Stimulated activated CD8-positive, alpha-beta memory T cell treated with anti-CD3 and anti-CD28 coated beads, Interleukin-7, amount 100 ng/mL, for 48 hours (primary cell): ENCODE measurements at places on chromosomes 3 and 15.

- peak; percentile 75 for DNase-seq
Observed at GRCh38 chr3:139343895-139344856, at the start of gene MRPS22. TSS of gene MRPS22 (plus strand) at chr3:139344020. CDS start at chr3:139344027, 7 bp downstream.

DNA sequence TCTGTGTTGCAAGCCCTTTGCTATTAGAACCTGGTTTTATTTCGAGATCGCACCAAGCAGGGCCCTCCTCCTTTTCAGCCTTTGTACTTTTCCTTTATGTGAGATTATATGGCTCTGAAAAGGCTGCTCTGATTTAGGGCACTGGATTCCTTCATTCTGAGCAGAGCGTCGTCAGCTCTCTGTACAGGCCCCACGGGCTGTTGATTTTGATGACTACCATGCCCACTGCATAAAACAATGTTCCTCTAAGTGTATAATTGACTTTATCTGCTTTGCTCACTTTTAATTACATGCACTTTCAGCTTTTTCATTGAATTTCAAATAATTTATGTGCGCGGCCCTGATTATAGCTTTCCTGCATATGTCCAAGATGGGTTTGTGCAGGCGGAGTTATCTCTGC, 4.4 kb upstream of the PSMD6 start:
- DNase-seq: no peak

DNA sequence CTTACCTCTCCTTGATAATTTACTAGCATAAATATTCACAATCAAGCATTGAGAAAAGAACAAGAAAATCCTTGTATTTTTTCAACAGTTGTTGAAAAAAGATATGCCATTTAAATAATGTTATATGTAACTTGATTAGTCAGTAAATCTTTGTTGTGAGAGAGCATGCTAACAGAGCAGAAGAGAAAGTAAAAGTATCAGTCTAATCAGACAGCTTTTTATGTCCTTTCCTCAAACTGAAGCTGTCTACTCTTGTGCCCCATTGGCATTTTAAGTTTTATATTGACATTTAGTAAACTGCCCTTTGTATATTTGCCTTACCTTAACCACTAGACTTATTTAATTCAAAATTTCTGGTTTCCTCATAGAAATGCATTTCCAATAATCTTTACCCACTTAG, 668.7 kb downstream of the OTOL1 start:
- no peak for DNase-seq

- no peak for DNase-seq
Observed at GRCh38 chr15:72616491-72617210, 37.8 kb upstream of the GOLGA6B start.

- DNase-seq: no peak
Observed at GRCh38 chr15:57691082-57691481, 15.4 kb upstream of the POLR2M start.
